ENCODE measurements at places on chromosomes 3 and 15.

DNA sequence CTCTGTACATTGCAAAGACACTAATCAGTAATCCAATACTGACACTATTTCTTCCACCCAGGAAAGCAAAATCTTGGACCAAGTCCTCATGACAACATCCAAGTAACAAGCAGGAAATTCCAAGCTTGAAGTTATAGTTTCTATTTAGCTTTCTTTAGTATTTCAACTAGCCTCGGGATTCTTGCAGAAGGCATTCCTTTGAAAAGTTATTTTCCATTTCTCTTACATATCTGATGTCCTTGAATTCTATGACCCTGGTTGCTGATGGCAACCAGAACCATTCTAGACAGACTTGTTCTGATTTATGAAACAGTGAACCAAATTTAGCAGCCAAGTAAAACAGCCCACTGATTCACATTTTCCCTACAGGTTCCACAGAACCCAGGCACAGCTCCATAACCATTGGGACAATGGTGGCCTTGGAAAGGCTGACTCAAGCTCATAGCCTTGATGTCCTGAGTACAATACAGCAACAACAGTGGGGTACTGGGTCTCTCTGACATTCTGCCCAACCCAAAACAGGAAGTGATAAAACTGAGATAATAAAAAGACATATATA, 26.5 kb downstream of the P3H2 start:
- DNase-seq, result no peak

DNA sequence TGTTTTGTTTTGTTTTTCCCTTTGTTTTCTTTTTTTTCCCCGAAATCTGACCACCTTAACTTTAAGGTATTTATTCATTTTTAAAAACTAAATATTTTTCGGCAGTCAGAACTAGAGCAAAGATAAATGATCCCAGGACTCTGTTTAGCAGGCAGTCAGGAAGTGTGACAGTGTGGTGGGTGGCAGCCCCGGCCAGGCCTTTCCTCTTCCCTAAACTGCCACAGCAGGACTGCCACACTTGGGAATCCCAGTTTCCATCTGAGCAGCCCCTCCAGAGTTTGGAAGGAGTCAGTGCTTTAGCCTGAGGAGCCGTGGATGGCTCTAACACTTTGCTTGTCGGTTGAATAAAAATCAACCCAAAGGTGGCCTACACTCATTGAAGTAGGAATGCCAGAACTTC, 6.9 kb downstream of the CCRL2 start:
- DNase-seq, result no peak

DNA sequence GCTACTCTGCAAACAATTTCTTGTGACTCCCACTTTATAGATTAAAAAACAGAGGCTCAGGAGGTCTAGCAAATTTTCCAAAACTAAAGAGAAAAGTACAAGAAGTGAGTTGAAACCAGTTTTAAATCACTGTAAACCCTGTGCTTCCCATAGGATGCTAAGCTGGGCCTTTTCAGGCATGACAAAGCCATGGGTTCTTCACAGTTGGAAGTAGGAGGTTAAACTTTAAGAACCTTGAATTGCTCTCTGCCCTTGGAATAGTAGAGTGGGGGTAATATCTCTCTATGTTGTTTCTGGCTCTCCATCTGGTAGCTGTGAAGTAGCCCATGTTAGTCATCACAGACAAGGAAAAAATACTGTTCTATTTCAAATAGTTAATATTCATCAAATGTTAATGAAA, 193.6 kb upstream of the SATB1 start:
- DNase-seq, result no peak

DNA sequence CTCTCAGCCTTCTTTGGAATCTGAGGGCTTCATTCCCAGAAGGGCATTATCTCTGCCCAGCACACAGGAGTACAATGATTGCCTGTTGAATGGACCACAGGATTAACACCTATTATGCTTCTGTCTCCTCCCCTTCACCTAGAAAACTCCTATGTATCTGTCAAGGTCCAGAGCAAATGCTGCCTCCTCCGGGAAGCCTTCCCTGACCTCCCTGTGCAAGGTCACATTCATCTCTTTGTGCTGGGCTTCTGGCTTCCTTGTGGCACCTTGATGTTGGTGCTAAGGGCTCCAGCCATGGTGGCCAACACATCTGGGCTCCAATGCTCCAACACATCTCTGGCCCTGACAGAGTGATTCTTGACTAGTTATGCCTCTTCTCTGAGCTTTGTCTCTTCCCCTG, 49.9 kb upstream of the ATP2B2 start:
- DNase-seq, result no peak

- DNase-seq, result no peak
These were observed 144.3 kb downstream of the EEFSEC start for GRCh38 chr3:128297401-128298138.

GRCh38 chr3:29606416-29606815, 325.5 kb downstream of the RBMS3 start:
- DNase-seq, result no peak

GRCh38 chr3:141414800-141415462, 46.6 kb downstream of the ZBTB38 start:
- no peak for DNase-seq

GRCh38 chr15:58081891-58082290, 16.4 kb upstream of the ALDH1A2 start:
- DNase-seq, result no peak

DNA sequence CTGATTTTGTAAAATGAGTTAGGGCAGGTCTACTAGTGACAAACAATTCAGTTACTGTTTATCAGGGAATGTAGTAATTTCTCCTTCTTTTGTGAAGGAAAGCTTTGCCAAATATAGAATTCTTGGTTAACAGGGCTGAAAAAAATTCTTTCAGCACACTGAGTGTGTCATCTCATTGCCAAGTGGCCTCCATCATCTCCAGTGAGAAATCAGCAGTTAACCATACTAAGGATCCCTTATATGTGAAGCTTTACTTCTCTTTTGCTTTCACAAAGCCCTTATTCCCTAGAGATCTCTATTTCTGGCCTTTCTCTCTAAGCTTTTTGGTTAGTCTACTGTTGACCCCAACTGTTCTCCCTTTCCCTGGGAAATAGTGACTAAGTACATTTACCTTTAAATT, 269.1 kb downstream of the SCAPER start:
- peak; percentile 27 for DNase-seq

GRCh38 chr3:112546216-112546759, 15.5 kb downstream of the ATG3 start:
- no peak for DNase-seq

GRCh38 chr3:179732661-179733348, 80.0 kb downstream of the USP13 start:
- DNase-seq, result no peak

DNA sequence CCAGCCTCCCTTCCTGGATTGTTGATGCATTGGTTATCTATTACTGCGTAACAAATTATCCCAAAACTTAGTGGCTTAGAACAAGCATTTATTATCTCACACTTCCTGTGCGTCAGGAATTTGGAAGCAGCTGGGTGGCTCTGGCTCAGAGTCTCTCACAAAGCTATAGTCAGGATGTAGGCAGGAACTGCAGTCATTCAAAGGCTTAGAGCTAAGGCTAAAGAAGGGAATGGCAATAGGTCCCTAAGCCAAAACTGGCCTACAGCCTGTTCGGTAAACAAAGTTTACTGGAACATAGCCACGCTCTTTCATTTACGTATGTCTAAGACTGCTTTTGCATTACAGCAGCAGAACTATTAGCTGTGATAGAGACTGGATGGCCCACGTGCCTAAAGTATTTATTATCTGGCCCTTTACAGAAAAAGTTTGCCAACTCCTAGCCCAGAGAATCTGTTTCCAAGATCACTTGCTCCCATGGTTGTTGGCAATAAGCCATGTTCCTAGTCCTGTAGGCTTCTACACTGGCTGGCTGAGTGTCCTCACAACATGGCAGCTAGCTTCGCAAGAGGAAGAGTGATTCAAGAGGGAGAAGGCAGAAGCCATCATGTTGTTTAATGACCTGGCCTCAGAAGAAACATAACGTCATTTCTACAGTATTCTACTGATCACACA, 132.4 kb downstream of the SNRK start:
- no peak for DNase-seq

DNA sequence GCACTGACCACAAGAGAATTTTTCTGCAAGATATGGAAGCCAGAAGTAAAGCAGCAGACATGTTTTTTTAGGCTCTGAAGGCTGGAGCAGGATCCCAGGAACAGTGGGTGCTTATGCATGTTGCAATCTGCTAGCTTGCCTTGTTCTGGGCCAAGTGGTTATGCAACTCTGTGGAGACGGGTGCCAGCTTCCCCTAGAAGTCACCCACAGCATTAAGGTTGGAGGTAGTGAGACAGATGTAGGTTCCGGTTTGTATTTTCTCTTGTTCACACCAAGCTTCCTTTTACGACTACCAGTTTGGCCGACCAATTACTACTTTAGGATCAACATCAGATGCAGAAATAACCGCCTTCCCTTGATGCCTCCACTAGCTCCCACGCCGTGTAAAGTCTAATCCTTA, 11.1 kb downstream of the DPH3 start:
- DNase-seq, result peak; percentile 92

GRCh38 chr15:100897221-100898151, 17.9 kb downstream of the ALDH1A3 start:
- DNase-seq, result no peak

DNA sequence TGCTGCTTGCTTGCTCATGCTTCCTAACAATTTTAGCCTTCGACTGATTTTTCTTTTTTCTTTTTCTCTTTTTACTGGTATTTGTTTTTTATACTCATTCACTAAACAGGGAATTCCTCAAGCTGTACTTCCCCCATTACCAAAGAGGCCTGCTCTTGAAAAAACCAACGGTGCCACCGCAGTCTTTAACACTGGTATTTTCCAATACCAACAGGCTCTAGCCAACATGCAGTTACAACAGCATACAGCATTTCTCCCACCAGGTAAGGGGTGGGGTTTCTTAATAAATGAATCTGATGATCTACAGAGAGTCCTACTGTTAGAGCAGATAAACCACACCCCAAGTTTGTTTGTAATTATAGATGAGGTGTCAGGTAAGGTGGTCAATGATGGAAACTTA, 178.8 kb downstream of the MBNL1 start:
- no peak for DNase-seq

- DNase-seq, result no peak
These were observed 30.8 kb downstream of the PCOLCE2 start for GRCh38 chr3:142858043-142858442.

GRCh38 chr3:188647237-188647636, 493.3 kb downstream of the LPP start:
- no peak for DNase-seq

DNA sequence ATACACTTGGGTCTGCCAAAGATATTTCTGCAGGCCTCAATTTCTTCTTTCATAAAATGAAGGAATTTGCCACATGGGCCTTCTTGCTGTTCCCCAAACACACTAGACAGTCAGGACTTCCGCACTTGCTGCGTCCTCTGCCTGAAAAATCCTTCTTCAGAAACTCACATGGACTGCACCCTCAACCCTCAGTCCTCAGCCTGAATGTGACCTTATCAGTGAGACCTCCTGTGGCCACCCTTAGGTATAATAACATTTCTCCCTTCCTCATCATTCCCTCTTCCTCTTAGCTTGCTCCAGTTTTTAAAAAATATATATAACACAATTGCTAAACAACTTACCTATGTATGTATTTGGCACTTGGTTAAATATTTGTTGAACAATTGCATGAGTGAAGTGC, 257.5 kb downstream of the MFSD1 start:
- DNase-seq, result no peak

DNA sequence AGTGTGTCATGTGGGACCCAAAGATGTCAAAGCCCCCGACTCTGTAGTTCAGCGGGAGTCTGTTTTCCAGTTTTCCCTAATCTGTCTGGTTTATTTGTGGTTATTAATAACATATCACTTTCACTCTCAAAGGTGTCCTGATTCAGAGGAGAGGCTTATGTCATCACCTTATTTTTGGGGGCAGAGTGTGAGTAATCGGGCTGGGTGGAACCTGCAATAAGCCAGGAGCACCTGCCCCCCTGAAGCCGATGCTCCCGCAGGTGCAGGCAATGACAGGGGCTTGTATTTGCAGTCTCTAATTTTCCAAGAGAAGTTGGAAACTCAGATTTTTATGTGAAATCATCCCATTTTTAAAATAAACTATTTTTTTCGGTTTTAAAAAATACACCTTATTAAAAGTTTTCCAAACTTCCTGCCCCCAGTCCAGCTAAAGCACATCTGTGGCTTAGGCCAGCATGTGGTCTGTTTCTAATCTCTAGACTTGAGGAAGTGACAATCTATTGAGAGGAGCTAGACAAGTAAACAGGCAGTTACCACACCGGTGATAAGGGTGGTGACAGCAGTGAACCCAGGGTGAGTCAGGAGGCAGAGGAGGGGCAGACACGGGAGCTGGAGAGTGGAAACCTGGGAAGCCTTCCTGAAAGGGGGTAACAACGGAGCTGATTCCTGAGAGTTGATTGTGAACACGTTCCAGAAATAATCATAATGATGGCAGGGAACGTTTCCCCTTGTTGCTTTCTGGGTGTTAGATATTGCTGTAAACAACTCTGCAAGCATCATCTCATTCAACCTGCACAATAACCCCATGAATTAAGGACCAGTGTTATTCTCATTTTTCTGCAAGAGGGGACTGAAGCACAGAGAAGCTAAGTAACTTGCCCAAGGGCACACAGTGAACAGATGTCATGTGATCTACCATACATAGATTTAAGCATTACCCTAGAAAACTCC, 37.2 kb downstream of the BHLHE40 start:
- DNase-seq, result peak; percentile 85

- DNase-seq, result peak; percentile 42
These were observed 92.7 kb downstream of the LRRC28 start for GRCh38 chr15:99343881-99344551.

DNA sequence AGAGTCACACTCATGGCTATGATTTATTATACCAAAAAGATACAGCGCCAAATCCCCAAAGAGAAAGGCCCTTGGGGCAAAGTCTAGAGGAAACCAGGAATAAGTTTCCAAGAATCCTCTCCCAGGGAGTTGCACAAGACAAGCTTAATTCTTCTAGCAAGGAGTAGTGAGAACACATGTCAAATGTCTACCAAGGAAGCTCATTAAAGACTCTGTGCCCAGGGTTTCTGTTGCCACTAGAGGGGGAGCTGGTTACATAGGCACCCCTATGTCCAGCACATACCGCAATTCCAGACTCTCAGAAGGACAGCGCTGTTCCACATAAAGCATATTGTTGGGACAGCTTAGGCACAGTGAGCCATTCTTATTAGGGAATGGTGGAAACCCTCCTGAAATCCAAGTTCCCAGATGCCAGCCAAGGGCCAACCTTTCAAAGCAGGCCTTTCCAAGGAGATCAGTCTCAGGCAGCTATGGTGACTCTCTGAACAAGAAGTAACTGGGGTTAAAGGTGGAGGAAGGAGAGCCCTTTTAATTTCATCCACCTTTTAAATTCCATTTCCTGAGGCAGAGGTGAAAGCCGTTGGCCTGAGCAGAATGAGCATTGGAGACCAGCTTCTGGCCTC, 194.2 kb downstream of the UACA start:
- peak; percentile 68 for DNase-seq

DNA sequence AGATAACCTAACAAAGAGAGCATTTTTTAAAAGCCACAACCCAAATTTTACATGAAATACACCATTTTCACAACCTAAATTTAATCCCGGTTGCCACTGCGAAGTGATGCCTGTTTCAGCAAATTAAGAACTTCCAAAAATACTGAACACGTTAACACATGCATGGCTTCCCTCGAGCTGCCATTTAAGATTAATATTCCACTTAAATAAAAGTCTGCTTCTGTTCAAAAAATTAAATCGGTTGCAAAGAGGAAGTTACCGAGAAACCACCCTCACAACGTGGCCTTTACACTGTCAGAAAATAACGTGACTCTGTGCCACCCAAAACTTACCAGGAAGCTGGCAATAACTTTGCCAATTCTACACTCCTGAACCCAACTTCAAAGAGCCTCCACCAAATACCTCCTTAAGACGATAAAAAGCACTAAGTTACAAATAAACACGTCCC, 1.2 kb downstream of the TBL1XR1 start:
- DNase-seq, result peak; percentile 69

GRCh38 chr3:127457094-127457475, 133.4 kb downstream of the TPRA1 start:
- DNase-seq, result no peak

Measured in NB4 (cell line).